ENCODE measurements at places on chromosomes 4 and X. TPM values are rescaled to one million over a fixed set of nuclear protein-coding genes. Genes with fewer than 3 reads are reported as not detected.

DNA sequence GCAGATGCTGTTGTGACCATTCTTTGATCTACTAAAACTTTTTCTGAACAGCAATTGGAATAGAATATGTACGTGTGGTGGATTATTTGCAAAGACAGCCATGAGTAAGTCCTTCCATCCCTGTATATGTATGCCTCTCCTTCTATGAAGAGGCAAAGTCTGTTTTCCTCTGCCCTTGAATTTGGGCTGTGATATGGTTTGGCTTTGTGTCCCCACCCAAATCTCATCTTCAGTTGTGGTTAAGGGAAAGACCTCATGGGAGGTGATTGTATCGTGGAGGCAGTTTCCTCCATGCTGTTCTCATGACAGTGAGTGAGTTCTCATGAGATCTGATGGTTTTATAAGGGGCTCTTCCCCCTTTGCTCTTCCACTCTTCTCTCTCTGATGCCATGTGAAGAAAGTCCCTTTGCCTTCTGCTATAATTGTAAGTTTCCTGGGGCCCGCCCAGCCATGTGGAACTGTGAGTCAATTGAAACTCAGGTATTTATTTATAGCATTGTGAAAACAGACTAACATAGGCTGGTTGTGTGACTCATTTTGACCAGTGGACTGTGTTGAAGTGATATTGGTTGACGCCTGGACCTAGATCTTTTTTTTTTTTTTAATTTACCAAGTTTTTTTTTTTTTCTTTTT is 108.3 kb upstream of the CAMK2D start:
- no peaks in the 10 kb centered on the region for H3K36me3 ChIP-seq
- no peak for DNase-seq
- H3K27me3 ChIP-seq = no peaks in the 10 kb centered on the region
- no peak overlapping the region for H3K4me3 ChIP-seq
- H3K27ac ChIP-seq = no peak overlapping the region

- peaks cover 2% of the 10 kb centered on the region for H3K36me3 ChIP-seq
- no peak for DNase-seq
- no peaks in the 10 kb centered on the region for H3K4me1 ChIP-seq
- H3K4me3 ChIP-seq = no peak overlapping the region
- H3K27ac ChIP-seq = no peak overlapping the region
Observed at GRCh38 chr4:85028910-85029309, 62.4 kb upstream of the WDFY3 start.

GRCh38 chr4:81786063-81786763 is 314.5 kb upstream of the RASGEF1B start:
- DNase-seq = no peak
- H3K27ac ChIP-seq = peak overlapping the region; percentile 53
- peaks cover 47% of the 10 kb centered on the region for H3K4me1 ChIP-seq
- no peak overlapping the region for H3K4me3 ChIP-seq
- no peaks in the 10 kb centered on the region for H3K36me3 ChIP-seq
- H3K27me3 ChIP-seq = no peaks in the 10 kb centered on the region

Gene MAGEA4
- total RNA-seq = not detected

DNA sequence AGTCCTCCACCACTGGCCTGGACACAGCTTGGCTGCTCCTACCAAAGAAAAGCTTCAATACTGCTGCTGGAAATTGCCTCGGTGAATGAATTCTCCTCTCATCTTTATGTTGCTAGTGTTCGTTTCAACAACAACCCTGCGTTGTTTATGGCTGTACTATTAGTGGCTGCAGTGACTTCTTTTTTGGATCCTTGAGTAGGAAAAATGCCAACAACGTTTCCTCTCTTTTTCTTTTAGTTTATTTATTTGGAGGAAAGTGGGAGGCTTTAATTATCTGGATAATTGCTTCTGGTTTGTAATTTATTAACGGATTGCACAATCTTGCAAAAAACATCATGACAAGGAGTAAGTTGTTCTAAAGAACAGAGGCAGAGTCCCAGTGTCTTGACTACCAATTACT is 464.1 kb upstream of the TRAM1L1 start:
- no peaks in the 10 kb centered on the region for H3K36me3 ChIP-seq
- H3K4me1 ChIP-seq = no peaks in the 10 kb centered on the region
- no peak overlapping the region for H3K4me3 ChIP-seq
- H3K27ac ChIP-seq = no peak overlapping the region

GRCh38 chrX:22999696-23000223 is at the start of gene DDX53:
TSS of gene DDX53 (plus strand) at chrX:22999960. CDS start at chrX:23000058, 98 bp downstream.
- no peak within 1 kb of the TSS for H3K4me3 ChIP-seq
- no peak for DNase-seq
- no peaks in the 10 kb centered on the region for H3K27me3 ChIP-seq

DNA sequence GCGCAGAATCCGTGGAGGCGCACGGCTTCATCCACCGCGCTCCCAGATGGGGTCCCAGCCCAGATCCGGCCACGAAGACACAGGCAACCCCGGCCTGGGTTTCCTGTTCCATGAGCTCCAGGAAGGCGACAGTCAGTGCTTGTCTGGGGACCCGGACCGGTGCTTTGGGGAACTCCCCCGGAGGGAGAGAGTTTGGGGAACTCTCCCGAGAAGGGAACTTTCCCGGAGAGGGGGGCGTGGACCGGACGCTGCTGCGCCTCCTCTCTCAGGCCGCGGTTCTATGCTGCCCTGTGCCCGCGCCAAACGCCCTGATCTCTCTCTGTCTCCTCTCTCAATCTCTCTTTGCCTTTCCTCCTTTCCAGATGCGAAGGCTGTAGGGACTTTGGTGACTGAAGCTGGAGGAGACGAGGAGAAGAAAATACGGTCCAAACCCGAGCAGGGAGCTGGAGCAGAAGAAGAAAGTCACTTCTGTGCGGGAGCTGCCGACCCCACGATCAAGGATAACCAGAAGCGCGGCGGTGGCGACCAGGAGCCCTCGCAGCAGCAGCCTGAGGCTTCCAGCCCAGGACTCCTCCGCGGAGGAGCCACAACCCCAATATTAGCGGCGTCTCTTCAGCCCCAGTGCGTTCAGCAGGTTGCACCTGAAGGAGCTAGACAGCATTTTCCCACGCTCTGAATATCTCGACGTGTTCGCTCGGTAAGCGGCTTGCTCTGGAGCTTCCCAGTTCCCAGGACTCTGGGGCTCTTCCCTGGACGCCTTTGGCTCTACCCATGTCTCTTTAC is 47.6 kb upstream of the NKAP start:
- peaks cover 80% of the 10 kb centered on the region for H3K27me3 ChIP-seq
- no peak for DNase-seq
- peak overlapping the region; percentile 64 for H3K4me3 ChIP-seq
- H3K36me3 ChIP-seq = no peaks in the 10 kb centered on the region

GRCh38 chrX:18098763-18099162 is 121.9 kb downstream of the BEND2 start:
- H3K4me3 ChIP-seq = no peak overlapping the region
- DNase-seq = no peak
- H3K27ac ChIP-seq = no peak overlapping the region
- H3K4me1 ChIP-seq = peaks cover 11% of the 10 kb centered on the region
- H3K36me3 ChIP-seq = peaks cover 11% of the 10 kb centered on the region
- no peaks in the 10 kb centered on the region for H3K27me3 ChIP-seq

GRCh38 chr4:184101711-184102110 is 116.0 kb downstream of the ENPP6 start:
- no peak for DNase-seq
- no peak overlapping the region for H3K27ac ChIP-seq
- H3K36me3 ChIP-seq = no peaks in the 10 kb centered on the region
- peaks cover 27% of the 10 kb centered on the region for H3K27me3 ChIP-seq
- peaks cover 20% of the 10 kb centered on the region for H3K4me1 ChIP-seq
- H3K4me3 ChIP-seq = no peak overlapping the region

- no peaks in the 10 kb centered on the region for H3K4me1 ChIP-seq
- no peak for DNase-seq
- H3K27me3 ChIP-seq = no peaks in the 10 kb centered on the region
Observed at GRCh38 chr4:83569429-83569828, 33.5 kb downstream of the GPAT3 start.

DNA sequence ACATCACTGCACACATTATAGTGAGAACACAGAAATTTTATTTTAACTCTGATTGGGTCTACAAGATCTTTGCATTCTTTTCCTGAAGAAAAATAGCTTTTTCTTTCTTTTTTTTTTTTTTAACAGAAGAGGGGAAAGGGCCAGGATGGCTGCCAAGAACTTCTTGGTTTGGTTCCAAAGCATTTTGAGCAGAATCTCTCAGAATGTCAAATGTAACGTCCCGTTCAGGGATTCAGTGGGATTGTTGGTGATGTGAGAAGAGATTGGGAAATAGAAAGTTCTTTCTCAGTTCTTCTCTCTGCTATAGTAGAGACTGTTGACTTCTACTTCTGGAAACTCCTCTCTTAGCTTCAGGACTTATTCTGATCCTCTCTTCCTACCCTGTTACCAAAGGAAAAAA is 70.9 kb upstream of the CBR4 start:
- H3K4me3 ChIP-seq = no peak overlapping the region
- H3K4me1 ChIP-seq = peaks cover 5% of the 10 kb centered on the region
- H3K27ac ChIP-seq = no peak overlapping the region
- peaks cover 7% of the 10 kb centered on the region for H3K36me3 ChIP-seq
- DNase-seq = no peak

Gene HSFX4
- not detected for total RNA-seq

DNA sequence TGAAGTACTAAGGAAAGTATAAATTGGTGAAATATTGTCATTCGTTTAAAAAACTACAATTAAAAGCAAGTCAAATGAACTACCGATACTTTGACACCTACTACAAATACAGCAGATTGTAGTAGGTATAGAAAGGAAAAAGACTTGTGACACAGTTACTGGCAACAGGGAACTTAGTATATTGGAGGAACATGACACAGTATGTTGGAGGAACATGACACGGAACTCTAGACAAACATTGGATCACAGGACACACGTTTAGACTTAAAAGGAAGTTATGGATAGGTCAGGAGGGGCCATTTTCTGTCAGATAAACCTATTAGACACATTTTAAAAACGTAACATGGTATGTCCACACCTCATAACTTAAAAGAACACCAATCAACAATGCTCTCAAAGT is 132.5 kb downstream of the APBB2 start:
- H3K27ac ChIP-seq = no peak overlapping the region
- no peaks in the 10 kb centered on the region for H3K27me3 ChIP-seq
- peaks cover 11% of the 10 kb centered on the region for H3K4me1 ChIP-seq
- H3K4me3 ChIP-seq = no peak overlapping the region

Gene GABRB1
- total RNA-seq = 1.6 TPM

Gene SLC7A11
- 8.2 TPM for total RNA-seq

- H3K4me3 ChIP-seq = no peak overlapping the region
- peaks cover 48% of the 10 kb centered on the region for H3K36me3 ChIP-seq
- H3K27ac ChIP-seq = no peak overlapping the region
- no peaks in the 10 kb centered on the region for H3K27me3 ChIP-seq
- no peak for DNase-seq
Observed at GRCh38 chrX:2863646-2864045, 34.9 kb downstream of the GYG2 start.

Gene AFP
- total RNA-seq = 166 TPM

DNA sequence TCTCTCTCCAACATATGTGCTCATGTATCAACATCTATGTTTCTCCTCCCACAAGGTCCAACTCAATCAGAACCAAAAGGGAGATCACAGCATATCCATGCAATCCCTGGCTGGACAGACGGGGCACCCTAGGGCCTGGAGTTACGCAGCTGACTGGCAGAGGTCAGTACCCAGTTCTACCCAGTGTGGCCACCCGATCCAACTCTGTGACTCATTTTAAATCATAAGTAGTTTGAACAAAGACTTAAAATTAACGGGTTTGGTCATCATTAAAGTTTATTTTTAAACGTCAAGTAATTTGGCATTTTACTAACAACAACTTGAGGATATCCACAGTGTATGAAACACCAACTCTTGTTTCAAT is 59.5 kb downstream of the APBB2 start:
- no peak overlapping the region for H3K27ac ChIP-seq
- H3K4me3 ChIP-seq = no peak overlapping the region
- peaks cover 7% of the 10 kb centered on the region for H3K36me3 ChIP-seq

GRCh38 chrX:111917591-111917990 is 41.6 kb downstream of the TRPC5OS start:
- H3K4me1 ChIP-seq = peaks cover 17% of the 10 kb centered on the region
- H3K27me3 ChIP-seq = no peaks in the 10 kb centered on the region
- no peaks in the 10 kb centered on the region for H3K36me3 ChIP-seq
- H3K27ac ChIP-seq = no peak overlapping the region
- DNase-seq = no peak

DNA sequence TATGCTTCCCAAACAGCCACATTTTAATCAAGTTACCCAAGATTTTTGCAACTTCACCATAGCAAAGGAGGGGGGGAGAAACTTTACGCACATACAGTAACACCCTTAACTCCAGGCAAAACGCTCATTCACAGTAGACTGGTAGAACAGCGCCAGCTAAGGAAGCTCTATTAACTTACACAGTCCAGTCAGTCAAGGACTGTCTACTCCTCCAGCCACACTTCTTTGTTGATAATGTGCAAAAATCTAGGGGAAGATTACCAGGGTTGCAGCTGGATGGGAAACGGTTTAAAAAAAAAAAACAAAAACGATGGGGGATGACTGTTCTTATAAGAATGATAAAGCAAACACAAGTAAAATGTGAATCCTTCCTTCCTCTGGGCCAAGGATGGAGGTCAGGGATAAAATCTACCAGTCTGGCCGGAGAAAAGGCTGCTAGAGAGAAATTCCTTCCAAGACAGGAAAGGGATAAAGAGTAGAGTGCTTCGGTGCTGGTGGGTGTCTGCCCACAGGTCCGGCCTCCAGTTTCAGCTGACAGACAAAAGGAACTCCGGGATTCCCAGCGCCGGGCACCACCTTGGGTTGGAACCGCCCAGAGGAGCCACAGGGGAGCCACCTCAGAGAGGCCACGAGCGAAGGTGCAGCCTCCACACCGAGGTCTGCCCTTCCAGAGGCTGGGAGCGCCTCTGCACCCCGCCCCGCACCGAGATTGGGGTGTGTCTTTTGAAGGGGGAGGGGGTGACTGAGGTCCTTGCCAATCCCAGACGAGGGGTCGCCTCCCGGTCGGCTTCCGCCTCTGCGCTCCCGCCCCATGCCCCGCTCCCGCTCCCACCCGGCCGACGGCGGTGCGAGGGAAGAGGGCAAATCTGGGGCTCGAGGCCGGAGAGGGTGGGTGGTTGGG is 811 bp downstream of the ANKRD50 start:
- H3K27ac ChIP-seq = no peak overlapping the region
- peaks cover 17% of the 10 kb centered on the region for H3K4me1 ChIP-seq
- H3K27me3 ChIP-seq = no peaks in the 10 kb centered on the region
- H3K36me3 ChIP-seq = peaks cover 10% of the 10 kb centered on the region
- DNase-seq = no peak

DNA sequence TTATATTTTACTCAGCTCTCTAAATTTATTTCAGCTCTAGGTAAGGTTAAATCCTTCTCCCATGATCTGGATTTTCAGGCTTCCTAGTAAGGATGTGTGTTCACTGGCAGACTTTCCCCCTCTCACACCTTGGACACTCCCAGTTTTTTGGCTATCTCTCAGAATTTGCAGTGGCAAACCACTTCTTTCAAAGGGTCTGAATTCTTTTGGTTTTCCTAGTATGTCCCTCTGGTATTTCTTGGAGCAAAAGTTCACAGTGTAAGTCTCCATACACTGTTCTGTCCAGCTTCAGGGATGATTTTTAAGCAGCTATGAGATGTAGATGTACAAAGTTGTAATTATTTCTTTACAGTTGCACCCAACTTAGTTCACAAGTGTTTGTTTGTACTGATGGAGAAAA is 653.8 kb upstream of the GALNT7 start:
- H3K27ac ChIP-seq = no peak overlapping the region
- no peaks in the 10 kb centered on the region for H3K27me3 ChIP-seq
- no peaks in the 10 kb centered on the region for H3K36me3 ChIP-seq
- no peak for DNase-seq
- no peak overlapping the region for H3K4me3 ChIP-seq

Data from progenitor cell of endocrine pancreas (in vitro differentiated cells).